ENCODE measurements at places on chromosomes 1 and 21.

DNA sequence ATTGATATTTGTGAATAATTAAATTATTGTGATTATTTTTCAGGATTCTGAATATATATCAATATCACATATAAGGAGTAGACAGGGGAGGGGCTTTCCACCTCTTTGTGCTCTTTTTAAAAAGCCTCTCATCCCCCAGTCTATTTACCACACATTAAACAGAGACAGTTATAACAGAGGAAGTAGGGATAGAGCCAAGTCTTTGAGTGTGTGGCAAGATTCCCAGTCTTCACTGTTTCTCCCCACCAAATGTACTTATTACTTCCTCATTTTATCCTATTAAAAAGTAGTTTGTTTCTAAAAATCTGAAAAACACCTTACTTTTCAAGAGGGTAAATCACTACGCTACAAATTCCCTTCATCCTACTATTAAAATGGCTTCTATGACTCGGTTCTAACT is 46.7 kb downstream of the EPS15 start:
- no peak for DNase-seq

DNA sequence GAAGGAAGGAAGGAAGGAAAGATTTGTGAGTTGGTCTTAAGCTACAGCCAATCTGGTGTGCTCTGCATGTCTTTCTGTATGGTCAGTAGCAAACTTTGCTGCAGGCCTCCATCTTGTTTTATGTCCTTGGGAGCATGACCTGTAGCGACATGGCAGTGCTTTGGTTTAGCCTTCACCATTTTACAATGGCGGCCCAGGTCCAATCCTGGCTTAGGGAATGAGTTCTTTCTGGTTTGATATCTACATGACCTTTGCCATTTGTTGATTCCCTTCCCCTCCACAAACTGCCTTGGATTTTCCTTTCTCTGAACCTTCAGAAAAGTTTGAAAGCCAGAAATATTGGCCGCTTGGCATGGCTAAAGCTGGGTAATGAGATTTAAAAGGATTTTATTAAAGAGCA is 30.5 kb upstream of the TSPEAR start:
- no peak for DNase-seq

DNA sequence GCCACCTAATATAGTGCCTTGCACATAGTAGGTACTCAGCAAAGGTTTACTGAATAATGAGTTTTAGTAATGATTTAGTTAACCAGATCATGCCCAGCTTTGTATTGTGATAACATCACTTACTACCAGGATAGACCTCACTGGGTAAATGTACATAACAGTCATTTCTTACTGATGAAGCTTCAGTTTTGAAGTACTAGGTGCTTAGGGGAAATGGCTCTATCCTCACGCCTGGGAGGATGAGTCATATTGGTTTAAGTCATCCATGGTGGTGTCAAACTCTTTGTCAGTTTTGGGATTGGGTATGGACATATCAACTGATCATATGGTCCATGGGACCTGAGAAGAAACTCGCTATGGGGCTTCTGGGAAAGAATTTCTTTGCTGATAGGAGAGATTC is 90.6 kb upstream of the USP24 start:
- DNase-seq: no peak

DNA sequence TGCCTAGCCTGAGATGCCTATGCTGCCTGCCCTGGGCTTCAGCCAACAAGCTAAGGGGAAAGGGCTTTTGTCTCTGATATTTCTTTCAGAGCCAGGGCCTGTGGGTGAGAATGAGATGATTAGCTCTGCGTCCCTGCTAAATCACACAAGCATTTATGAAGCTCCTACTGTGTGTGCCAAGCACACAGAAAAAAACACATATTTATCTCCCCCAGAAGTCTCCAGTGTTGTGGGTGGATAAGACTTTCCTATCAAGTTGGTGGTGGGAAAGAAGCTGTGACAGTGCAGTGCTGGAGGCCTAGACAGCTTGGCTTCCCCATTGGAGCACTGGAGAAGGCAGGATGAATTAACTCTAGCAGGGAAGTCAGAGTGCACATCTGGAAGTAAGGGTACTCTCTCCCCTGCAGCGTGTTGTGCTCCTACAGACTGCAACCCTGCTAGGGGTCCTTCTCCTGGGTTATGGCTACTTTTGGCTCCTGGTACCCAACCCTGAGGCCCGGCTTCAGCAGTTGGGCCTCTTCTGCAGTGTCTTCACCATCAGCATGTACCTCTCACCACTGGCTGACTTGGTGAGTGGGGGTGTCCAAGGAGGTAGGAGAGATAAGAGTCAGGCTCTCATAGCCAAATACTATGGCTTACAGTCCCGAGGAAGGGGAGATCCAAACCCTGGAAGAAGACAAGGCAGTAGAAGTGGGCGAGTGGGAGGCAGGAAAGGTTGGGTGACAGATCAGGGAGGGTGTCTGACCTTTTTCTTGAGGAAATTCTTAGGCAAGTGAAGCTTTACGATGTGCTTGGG is 1.7 kb downstream of the SLC50A1 start:
- no peak for DNase-seq

DNA sequence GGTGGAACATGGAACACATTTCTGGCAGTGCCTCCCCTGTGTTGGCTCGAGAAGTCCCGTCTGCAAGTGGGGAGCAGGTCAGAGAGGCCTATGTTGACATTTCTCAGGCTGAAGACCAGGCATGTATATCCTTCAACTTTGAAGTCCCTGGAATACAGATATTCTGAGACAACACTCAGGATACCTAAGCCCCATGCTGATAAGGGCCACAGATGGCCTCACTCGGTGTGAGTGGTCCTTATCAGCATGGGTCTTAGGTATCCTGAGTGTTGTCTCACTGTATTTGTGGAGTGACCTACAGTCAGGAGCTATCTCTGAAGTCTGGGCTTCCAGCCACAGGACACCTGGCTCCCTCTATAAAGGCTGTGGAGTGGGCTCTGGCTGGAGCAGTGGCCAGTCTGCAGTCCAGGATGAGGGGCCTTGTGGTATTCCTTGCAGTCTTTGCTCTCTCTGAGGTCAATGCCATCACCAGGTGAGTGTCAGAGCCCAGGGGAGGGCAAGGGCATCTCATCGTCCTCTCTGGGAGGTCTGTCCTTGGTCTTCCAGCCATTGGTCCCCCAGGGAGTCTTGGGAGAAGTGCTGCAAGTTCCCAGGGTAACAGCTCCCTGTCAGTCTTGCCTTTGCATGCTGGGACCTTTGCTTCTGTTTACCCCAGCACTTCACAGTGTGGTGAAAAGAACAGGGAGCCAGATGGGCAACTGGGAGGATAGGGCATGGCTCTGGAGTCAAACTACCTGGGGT is 29.6 kb downstream of the PROK1 start:
- no peak for DNase-seq

- no peak for DNase-seq
These were observed 109.0 kb downstream of the PGBD5 start for GRCh38 chr1:230316864-230317745.

GRCh38 chr1:97013941-97014340 is 292.4 kb downstream of the PTBP2 start:
- DNase-seq: no peak

DNA sequence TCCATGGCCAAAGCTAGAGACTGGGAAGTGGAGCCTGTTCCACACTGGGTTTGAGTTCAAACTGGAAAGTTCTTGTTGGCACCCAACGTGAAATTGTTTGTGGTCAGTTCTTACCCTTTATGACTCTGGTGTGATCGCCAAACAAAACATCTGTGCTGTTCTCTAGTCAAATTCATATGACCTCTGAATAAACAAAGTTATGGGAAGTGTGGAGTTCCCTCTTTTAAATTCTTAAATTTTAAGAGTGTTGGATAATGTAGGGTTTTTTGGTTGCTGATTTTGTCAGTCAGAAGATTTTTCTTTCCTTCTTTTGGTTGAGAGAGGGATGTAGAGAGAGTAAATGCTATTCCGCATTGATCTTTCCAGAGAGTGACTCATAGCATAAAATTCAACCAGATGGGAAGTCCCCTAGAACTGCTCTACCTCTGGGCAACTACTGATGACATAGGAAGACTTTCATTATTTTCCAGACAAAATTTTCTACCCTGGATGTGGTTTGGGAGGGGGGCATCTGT is 36.4 kb downstream of the CHML start:
- no peak for DNase-seq

Data from HT-29 (cell line).